ENCODE measurements at places on chromosomes 16 and 17.

- peak; percentile 70 for DNase-seq
Measured at GRCh38 chr17:36849871-36850348, 87.4 kb upstream of the LHX1 start.

DNA sequence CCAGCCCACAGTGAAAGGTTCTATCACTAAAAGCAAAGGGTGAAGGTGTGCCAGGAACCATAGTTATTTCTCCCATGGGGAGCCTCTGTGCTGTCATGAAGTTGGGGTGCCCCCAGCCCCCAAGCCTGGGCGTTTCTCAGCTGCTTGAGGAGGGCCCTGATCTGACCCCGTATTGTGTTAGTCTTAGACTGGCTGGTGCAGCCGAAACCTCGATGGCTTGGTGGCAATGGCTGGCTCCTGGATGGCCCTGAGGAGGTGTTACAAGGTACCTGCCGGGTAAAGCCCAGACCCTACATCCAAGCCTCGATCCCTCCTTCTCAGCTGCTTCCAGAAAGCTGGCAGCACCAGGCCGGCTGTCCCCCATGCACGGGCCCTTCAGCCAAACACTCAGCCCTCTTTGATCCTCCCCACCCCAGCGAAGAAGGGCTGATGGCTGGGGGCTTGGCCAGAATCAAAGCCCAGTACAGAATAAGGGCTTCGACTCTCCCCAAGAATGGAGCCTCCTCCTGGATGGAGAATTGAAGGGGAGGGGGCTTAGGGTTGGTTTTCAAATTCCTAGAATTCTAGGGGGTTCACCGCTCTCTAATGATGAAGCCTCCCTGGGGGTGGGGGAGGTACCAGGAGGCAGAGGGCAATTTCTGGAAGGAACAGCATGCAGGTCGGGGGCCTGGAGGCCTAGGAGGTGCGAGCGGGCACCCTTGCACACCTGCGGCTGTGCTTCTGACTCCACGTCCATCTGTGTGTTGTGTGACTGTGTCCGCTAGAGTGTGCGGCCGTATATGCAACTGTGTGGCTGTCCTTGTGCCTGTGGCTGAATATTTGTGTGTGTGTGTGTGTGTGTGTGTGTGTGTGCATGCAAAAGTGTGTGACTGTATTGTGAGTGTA lies 23.7 kb downstream of the WFDC1 start:
- DNase-seq: no peak

- no peak for DNase-seq
Measured at GRCh38 chr17:43958748-43959352, 5.1 kb upstream of the PYY start.

DNA sequence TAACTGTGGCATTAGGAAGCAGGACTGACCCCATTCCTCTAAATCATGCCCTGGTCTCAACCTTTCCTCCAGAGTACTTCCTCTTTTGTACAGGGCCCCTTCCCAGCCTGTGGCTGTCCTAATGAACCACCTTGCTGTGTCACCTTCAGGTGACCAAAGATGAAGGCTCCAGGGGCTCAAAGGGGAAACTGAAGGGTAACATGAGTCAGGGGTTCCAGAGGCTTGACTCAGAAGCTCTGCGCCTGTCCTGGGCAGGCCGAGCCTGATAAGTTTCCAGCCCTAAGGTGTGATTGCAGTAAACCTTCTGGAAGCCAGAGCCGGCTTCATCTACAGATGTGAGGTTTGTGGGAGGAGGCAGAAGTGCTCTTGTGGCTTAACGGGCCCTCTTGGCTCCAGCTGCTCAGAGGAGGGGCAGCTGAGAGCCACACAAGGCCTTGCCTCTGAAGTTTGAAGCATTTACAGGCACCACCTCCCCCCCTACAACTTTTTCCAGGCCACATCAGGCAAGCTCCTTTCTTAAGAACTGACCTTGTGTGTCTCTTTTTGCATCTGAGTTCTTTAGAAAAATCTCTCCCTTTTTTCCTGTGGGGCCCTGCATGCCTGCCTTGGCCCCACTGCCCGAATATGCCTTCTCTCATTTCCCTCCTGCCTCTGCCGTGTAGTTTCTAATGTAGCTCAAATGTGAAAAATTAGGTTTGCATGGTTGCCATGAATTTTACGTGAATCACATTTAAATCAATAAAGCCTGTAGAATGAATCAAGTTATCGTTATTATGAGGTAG lies 149.9 kb downstream of the CLEC16A start:
- DNase-seq: peak; percentile 77

- no peak for DNase-seq
Measured at GRCh38 chr17:17017343-17018014, 24.8 kb upstream of the MPRIP start.

DNA sequence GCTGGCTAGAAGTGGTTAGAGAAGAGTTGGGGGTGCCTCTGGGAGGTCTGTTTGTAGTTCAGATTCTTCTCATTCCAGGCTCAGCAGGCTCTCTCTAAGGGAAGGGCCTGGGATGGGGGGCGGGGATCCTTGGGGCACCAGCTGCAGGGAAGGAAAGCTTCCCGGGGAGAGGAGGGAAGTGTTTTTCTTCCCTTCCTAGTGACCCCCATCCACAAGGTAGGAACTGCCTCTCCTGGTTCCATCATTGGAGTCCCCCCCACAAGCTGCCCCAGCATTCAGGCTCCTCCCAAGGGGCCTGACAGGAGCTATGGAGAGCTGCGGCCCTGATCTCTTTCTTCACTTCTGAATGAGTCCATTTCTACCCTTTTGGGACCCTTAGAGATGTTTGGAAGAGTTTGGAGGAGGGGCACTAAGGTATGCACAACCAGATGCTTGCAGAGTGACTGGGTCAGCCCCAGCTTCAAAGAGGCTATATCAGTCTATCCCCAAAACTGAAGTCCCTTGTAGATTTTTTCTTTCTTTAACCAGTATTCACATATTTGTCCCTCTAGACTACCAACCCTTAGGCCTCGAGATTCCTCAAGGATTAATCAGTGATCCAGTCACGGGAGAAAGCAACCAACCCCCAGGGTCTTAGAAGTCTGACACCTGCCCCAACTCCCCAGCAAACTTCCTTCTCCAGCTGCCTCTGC lies 13.9 kb upstream of the FZD2 start:
- DNase-seq: no peak

- DNase-seq: peak; percentile 81
Measured at GRCh38 chr16:75097941-75098901, 18.4 kb downstream of the LDHD start.

DNA sequence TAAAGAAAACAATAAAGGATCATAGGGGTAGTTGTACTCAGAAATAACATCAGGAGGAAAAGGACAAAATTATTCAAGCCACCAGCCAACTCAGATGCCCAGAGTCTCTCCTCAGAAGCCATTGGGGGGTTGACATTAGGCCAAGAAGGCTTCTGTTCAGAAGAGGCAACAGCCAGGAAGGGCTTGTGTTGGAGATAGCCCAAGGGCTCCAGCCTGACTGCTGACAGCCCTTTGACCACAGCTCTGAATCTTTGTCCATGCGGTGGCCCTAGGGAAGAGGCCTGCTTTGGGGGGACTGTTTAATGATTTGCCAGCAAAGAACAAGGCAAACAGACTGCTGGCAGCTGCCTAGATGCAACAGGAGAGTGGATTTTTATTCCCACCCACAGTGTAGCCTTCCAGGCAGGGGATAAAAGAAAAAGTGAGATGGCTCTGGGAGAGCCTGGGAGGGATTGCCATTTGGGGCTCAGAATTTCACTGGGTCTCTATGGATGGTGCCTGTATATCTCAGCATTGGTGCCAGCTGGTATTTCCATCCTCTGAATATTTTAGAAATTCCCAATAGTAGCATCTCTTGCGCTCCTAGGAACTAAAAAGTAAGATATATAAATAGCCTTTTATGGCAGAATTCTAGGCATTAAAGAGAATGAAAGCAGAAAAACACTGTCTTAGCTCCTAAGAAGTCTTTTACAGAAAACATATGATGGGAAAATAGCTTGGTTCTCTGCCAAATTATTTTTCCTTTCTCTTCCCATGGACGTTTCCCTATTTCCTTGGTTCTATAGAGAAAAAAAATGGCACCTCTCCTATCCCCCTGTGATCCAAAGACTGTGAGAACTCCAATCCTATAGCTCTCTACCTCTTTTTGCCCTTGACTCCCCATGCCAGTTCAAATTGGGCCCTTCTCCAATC lies 29.4 kb upstream of the SUPT4H1 start:
- no peak for DNase-seq

DNA sequence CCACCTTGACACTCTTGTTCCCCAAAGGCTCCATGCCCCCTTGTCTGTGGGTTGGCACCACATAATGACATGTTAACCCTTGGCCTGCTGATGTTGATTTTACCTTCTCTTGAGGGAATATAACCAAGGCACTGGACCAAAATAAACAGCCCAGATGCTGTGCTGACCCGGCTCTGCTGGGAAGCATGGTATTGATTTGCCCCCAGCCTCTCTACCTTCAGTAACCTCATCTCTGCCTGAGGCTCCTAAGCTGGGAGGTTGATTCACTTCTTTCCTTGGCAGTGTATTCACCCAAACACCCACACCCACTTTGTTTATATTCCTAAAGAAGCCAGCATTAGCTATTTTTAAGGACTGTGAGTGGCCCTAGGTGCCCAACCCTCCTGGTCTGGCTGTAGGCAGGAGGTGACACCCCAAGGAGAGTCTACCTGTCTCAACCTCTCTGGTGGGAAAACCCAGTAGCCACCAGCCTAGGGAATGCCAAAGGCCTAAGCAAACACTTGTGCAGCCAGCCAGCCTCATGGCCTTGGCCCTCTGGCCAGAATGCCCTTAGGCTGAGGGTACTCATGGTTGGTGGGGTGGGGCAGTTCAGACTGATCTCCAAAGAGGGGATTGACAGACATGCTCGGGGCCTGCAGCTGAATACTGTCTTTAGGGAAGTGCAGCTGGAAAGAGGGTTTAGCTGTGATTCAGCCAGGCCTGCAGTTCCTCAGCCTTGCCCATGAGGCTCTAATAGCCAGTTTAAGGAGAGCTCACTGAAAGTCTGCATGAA lies 42.7 kb downstream of the GNAO1 start:
- DNase-seq: no peak

DNA sequence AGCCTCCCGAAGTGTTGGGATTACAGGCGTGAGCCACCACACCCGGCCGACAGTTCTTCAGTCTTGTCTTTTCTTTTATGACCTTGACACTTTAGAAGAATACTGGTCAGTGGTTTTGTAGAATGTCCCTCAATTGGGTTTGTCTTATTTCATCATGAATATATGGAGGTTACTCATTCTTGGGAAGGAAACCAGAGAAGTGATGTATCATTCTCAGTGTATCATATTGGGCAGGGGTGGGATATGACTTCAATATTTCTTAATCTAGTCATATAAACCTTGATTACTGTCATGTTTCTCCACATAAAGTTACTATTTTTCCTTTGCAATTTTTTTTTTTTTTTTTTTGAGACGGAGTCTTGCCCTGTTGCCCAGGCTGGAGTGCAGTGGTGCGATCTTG lies 36.9 kb downstream of the SNTB2 start:
- DNase-seq: no peak

GRCh38 chr17:61389670-61390478 lies 9.8 kb upstream of the TBX2 start:
- DNase-seq: peak; percentile 73

DNA sequence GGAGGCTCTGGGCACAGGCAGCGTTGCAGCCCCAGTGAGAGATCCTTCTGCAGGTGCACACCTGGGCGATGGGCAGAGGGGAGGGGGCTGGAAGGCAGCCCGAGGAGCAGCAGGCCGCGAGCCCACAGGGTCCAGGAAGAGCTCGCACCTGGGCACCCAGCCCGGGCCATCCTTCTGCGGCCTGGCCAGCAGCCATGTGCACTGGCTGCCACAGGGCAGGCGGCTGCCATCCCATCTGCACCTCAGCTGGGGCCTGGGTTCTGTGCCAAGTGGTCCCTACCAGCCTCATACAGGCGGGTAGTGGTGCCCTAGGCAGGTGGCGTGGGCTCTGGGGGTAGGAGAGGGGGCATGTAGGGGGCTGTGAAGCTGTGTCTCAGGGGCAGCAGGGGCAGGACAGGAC lies 197.2 kb downstream of the RBFOX3 start:
- no peak for DNase-seq

DNA sequence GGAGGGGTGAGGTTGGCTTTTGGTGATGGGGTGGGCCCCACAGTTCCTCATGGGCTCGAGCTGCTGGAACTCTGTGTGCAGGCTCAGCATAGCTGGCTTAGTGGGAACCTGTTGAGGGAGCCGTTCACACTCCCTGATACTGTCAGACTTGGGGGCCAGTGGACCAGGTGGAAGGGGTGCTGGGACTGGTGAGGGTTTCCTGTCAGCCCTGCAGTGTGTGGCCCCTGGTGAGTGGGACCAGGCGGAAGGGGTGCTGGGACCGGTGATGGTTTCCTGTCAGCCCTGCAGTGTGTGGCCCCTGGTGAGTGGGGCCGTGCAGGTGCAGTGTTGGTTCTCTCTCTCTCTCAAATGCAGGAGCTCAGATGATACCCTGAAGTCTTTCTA lies 45.1 kb upstream of the ZNF750 start:
- DNase-seq: peak; percentile 48

DNA sequence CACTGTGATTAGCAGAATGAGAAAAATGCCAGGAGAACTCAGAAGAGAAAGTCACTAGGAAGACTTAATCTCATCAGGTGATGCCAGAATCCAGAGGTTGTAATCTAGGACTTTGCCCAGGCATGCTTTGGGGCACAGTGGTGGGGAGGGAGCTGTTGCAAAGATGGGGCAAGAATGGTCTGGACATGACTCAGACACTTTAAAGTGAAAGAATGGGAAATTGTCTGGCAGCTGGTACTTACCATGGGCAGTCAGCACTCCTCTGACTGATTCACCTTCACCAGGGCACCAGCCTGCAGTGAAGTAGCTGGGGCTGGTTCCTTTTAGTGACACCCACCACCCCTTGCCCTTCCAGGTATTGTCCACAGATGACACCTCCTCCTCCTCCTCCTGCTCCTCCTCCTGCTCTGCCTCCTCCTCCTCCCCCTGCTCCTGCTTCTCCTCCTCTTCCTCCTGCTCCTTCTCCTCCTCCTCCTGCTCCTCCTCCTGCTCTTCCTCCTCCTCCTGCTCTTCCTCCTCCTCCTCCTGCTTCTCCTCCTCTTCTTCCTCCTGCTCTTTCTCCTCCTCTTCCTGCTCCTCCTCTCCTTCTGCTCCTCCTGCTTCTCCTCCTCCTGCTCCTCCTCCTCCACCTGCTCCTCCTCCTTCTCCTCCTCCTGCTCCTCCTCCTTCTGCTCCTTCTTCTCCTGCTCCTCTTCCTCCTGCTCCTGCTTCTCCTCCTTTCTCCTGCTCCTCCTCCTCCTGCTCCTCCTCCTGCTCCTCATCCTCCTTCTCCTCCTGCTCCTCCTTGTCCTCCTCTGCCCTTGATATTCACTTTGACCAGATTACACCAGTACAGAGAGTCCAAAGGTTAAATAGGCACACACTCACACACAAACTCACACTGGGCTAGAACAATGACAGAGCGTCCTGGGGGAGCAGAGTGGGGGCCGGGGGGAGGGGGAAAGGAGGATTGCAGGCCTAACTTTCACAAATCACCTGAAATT lies at the start of gene CHD9NB:
Gene CHD9NB (minus strand): TSS at position 379 of the 983 bp plus-strand sequence. CDS start 8,739 bp downstream, outside the sequence.
- no peak for DNase-seq
